Ovary (tissue), 10 donors: ENCODE measurements at places on chromosomes 6 and 20.

GRCh38 chr6:122730775-122731386, 48.6 kb upstream of the FABP7 start:
- DNase-seq = no peak

- no peak for DNase-seq
These were observed 13.4 kb upstream of the RPS6KA2 start for GRCh38 chr6:166640342-166641043.

DNA sequence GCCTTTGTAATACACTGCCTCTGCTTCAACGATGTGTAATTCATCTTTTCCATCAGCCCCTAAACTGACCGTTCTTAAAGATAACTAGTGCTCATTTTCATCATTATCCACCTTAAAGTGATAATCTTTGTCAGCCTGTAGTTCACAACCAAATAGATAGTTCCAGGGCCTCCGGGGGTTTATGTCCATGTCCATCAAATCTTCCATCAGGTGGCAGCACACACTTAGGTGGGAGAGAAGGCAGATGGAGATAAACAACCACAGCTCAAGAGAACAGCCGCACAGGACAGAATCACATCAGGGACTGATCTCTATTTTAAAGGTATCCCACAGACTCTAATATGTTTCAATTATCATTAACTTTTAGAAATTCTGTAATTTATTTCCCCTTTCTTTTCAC, 90.9 kb downstream of the LMBRD1 start:
- DNase-seq = no peak

DNA sequence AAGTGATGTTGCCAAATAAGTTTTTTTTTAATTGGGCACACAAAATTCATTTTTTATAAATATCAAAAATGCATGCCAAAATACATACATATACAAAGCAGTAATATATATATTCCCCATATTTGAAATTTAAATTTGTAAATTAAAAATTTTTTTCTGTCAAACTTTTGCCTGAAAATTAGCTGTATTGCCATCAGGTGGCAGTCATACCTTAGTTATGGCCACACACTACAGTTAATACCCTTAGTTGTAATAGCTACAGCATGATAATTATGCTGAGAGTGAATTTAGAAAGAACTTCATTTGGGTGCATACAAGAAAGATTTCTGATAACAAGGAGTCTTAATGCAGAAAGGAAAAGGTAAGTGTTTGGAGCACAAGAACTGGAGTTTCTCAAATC, 46.2 kb upstream of the SDHAF4 start:
- no peak for DNase-seq
